Suprapubic skin (tissue), 4 donors: ENCODE measurements at places on chromosomes 1 and 21.

DNA sequence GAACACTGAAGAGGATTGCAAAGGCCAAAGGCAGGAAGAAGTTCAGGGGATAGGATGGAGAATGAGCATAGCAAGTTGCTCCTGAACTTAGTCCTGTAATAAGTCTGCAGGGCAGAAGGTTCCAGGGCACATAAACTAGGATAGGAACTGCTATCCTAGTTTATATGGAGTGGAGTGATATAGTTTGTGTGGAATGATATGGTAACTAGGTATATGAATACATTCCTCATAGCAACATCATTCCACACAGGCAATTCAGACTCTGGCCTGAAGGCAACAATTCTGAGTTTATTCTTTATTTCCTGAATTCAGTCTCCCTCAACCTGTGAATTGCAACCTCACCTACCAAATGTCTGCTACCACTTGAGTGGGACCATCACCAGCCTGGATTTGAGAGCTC, 154.9 kb upstream of the GREM2 start:
- no peak for DNase-seq

DNA sequence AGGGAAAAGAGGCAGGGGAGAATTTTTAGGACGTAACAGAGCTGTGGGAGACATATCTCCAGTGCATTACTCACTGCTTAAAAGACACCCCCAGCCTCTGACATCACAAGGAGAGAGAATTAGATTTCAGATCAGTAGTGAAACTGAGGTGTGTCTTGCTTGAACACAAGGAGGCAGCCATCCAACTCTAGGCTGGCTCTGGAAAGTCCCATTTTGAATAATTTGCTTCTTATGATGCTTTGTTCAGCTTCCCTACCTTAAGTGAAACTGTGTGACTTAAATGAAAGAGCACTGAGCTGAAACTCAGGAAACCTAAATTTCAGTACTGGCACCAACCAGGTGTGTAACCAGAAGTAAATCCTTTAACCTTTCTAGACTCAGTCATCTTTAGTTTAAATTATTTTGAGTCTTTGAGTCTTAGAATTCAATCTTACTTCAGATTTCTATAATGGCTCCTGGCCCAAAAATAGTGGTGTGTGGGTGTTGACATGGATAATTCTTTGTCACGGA, 251.6 kb upstream of the SGIP1 start:
- DNase-seq: no peak

DNA sequence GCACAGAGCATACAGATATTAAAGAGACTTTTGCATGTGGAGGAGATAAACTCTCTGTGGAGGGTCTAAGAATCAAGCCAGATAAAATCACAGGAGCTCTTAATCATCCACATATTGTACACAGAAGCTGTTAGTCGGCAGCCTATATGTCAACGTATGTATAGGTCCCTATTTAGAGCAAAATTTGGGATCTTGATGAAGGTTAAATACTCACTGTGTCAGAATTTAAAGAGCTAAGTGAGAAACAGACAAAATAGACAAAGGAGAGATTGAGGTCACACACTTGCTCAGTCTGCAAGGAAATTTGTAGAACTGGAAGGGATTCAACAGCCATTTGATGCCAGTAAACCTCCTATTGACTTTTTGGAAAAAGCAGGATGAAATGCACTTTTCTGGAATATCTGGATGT, 4.1 kb upstream of the IRF2BP2 start:
- DNase-seq: no peak

GRCh38 chr1:17564458-17565393, 25.2 kb downstream of the ARHGEF10L start:
- DNase-seq: no peak

GRCh38 chr1:156953571-156953970, 33.1 kb downstream of the LRRC71 start:
- DNase-seq: no peak

DNA sequence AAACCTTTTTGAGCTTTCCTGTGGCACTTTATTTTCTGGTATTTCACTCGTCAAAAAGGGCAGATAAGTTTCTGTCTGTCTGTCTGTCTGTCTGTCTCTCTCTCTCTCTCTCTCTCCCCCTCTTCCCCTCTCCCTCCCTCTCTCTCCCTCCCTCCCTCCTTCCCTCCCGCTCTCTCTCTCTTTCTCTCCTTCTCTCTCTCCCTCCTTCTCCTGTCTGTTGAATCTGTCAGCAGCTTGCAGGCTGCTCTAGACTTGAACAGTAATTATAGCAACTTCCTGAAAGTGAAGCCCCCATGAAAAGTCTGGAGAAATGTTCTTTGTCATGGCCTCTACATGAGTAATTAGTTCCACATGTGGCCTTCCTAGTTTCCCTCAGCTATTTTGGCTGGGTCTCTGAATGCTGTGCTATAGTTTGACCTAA, 275.2 kb upstream of the C1orf105 start:
- no peak for DNase-seq

DNA sequence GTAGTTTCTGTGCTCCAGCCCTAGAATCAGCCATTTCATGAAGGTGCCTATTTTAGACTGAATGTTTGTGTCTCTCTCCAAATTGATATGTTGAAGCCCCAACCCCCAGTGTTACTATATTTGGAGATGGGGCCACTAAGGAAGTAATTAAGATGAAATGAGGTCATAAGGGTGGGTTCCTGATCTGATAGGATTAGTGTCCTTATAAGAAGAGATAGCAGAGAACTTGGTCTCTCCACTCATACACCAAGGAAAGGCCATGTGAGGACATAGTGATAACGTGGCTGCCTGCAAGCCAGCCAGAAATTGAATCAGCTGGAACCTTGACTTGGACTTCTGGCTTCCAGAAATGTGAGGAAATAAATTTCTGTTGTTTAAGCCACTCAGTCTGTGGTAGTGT, 12.3 kb downstream of the RAVER2 start:
- DNase-seq: no peak

GRCh38 chr21:28871388-28872010, 121.2 kb downstream of the LTN1 start:
- no peak for DNase-seq

DNA sequence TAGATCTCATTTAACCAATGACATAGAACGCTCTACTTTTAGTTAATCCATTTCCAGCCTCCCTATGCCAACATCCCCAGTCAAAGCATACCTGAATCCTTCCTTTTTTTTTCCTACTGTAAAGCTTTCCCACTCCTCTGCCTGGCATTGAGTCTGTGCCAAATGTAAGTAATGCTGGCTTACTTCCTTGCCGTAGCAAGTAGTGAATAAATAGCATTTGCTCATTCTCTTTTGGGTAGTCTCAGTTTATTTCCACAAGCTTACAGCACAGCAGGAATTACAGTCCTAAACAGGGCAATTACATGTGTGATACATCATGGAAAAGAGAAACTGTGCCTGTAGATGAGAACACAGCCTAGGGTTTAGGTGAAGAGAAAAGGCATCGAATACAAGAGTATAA, 352.6 kb upstream of the NEGR1 start:
- no peak for DNase-seq
